ENCODE measurements at places on chromosomes 7 and 10.

DNA sequence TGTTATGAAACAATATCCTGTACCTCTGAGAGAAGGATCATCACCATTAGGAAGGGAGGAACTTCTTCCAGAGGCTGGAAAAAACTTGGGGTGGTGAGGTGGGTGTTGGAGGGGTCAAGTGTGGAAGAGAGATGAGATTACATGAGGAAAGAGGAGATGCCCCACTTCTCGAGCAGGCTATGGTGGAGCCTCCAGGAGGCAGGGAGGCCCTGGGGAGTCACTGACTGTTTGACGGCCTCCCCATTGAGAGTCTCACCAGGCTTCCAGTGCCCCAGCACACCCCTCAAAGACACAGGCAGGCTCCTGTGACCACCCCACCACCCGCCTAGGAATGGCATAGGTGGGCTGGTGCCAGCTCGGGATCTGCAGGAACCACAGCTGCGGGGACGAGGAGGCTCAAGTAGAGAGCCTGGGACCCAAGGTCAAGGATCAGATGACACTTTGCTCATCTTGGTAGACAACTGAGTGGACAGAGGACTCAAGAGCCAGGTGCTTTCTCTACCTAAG is 185.3 kb upstream of the GDF10 start:
- H3K27ac ChIP-seq = no peak overlapping the region
- DNase-seq = no peak
- H3K4me1 ChIP-seq = no peaks in the 10 kb centered on the region
- H3K36me3 ChIP-seq = no peaks in the 10 kb centered on the region

- H3K27me3 ChIP-seq = no peaks in the 10 kb centered on the region
- H3K27ac ChIP-seq = no peak overlapping the region
- H3K4me3 ChIP-seq = no peak overlapping the region
- no peaks in the 10 kb centered on the region for H3K4me1 ChIP-seq
- no peaks in the 10 kb centered on the region for H3K36me3 ChIP-seq
These were observed 313.0 kb downstream of the WDR37 start for GRCh38 chr10:1369197-1369596.

- no peaks in the 10 kb centered on the region for H3K27me3 ChIP-seq
- no peak overlapping the region for H3K27ac ChIP-seq
- H3K4me1 ChIP-seq = peaks cover 5% of the 10 kb centered on the region
- H3K4me3 ChIP-seq = no peak overlapping the region
These were observed 65.6 kb downstream of the PKD1L1 start for GRCh38 chr7:47882635-47883034.

GRCh38 chr7:3307435-3307834 is 6.4 kb downstream of the SDK1 start:
- no peak overlapping the region for H3K27ac ChIP-seq
- peaks cover 4% of the 10 kb centered on the region for H3K27me3 ChIP-seq
- no peak for DNase-seq

DNA sequence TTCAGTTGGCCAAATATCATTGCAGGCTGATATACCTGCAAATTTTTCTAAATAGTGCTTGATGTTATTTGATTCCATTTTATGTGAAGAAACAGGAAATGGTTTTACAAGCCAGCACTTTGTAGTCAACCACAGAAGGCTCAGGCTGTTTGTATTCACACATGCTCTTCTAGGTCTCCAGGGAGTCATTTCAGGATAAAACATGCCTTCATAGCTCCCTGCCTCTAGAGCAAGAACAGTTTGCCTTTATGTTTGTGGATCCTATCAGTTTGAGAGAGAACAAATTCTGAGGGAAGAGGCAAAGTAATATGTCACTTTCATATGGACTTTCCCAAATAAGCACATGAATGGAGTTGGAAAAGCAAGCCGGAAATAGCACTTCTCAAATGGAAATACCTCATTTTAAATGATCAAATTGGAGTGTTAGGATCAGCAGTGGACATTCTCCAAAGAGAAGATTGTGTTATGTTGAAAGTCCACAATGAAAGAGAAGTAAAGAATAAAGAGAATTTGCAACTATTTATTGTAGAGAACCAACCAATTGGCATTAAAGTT is 277.6 kb downstream of the KCND2 start:
- DNase-seq = peak; percentile 64
- H3K27me3 ChIP-seq = no peaks in the 10 kb centered on the region
- H3K4me1 ChIP-seq = no peaks in the 10 kb centered on the region
- H3K27ac ChIP-seq = no peak overlapping the region
- H3K36me3 ChIP-seq = no peaks in the 10 kb centered on the region

GRCh38 chr7:91557789-91558404 is 293.7 kb downstream of the FZD1 start:
- H3K27me3 ChIP-seq = no peaks in the 10 kb centered on the region
- DNase-seq = no peak
- no peak overlapping the region for H3K27ac ChIP-seq
- no peaks in the 10 kb centered on the region for H3K4me1 ChIP-seq
- H3K36me3 ChIP-seq = no peaks in the 10 kb centered on the region
- H3K4me3 ChIP-seq = no peak overlapping the region

GRCh38 chr10:47367646-47368045 is 16.4 kb downstream of the ZNF488 start:
- H3K4me3 ChIP-seq = no peak overlapping the region
- no peak for DNase-seq
- no peak overlapping the region for H3K27ac ChIP-seq

DNA sequence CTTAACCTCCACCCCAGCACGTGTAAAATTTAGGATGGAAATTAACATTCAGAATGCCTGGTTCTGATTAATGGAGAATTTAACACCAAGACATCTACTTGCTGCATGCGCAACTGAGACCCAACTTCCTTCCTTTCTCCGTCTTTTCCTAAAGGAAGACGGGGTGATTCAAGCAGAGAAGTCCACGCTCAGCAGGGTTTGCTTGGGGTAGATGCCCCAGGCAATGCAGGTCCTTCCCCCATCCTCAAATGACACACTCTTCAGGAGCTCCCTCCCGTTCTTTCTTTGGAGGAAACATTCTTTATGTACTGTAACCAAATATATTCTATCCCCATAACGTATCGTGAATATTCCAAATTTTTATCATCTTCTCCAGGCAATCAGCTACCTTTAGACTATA is 47.0 kb downstream of the FAM171A1 start:
- peaks cover 12% of the 10 kb centered on the region for H3K4me1 ChIP-seq
- DNase-seq = no peak
- no peak overlapping the region for H3K4me3 ChIP-seq
- H3K27ac ChIP-seq = no peak overlapping the region
- H3K36me3 ChIP-seq = no peaks in the 10 kb centered on the region

GRCh38 chr7:947391-948210 is 6.9 kb downstream of the ADAP1 start:
- no peak overlapping the region for H3K27ac ChIP-seq
- no peak for DNase-seq
- H3K27me3 ChIP-seq = peaks cover 12% of the 10 kb centered on the region
- H3K4me1 ChIP-seq = no peaks in the 10 kb centered on the region

DNA sequence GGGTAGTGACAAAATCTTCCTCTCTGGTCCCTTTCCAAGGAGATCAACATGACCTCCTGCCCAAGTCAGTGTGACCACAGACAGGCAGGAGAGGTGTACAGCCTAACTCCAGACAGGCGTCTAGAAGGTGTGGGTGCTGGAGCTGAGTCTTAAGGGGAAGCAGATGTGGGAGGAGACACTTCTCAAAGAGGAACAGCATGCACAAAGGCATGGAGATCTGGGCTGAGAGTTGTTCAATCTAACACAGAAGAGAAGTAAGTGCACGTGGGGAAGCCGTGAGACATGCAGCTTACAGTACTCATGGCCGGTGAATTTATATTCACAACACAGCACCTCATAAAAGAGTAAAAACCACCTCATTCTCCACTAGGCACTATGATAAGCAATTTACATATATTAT is 23.8 kb upstream of the GSDME start:
- H3K4me1 ChIP-seq = no peaks in the 10 kb centered on the region
- no peaks in the 10 kb centered on the region for H3K36me3 ChIP-seq
- H3K27ac ChIP-seq = no peak overlapping the region
- no peak overlapping the region for H3K4me3 ChIP-seq
- no peaks in the 10 kb centered on the region for H3K27me3 ChIP-seq
- DNase-seq = no peak

DNA sequence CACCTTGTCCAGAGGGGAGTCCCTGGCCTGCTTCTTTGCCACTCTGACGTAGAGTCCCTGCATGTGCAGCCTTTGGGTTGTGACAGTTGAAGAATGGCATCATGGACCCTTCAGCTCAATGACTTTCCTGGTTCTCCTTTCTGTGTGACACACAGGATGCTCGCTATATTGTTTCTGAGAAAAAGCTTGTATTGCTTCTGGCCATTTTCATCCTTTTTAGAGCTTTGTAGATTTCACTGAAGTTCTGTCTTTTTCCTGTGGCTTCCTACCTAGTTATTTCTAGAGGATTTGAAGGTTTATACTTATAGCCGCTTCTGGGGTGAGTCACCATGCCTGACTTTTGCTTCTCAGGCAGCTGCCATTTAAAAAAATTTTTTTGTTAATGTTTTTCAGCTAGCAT is 27.0 kb downstream of the SND1 start:
- peak; percentile 21 for DNase-seq
- H3K4me1 ChIP-seq = peaks cover 3% of the 10 kb centered on the region
- no peak overlapping the region for H3K27ac ChIP-seq

DNA sequence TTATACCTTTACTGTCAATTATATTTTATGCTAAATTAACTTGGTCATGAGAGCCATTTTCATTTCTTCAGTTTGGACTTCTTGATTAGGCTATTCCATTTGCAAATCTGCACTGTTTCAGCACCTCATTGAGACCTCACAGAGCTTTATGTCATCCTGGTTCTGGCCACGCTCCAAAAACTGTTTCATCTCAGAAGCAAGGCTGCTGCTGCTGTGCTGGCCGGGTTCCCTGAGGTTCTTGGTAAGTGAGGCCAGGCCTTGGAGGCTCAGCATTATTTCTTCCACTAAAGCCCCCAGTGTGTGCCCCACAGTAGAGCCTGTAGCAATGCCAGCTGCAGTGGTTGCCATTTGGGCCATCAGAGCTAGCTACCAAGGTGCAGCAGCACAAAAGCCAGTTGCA is 7.8 kb upstream of the ZNF485 start:
- no peak for DNase-seq
- H3K36me3 ChIP-seq = no peaks in the 10 kb centered on the region
- no peaks in the 10 kb centered on the region for H3K27me3 ChIP-seq
- no peaks in the 10 kb centered on the region for H3K4me1 ChIP-seq

GRCh38 chr7:38000272-38000671 is 79.8 kb downstream of the EPDR1 start:
- H3K27ac ChIP-seq = no peak overlapping the region
- peak; percentile 35 for DNase-seq
- no peak overlapping the region for H3K4me3 ChIP-seq
- no peaks in the 10 kb centered on the region for H3K27me3 ChIP-seq

DNA sequence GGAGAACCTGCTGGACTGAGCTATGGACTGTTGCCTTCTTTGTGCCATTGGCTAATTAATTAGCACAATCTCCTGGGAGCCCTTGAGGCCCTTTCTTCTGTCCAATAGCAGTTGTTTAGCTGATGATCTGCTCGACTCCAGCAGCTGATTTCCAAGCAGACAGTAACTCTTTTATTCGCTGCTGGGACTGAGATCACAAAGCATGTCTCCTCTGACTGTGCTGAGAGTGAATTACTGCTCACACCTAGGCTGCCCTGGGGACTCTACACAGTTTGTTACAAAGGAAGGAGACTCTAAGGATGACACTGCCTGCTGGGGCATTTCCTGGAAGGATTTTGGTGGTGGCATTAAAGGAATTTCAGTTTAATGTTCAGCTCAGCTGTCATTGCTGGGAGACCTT is 31.4 kb downstream of the CASP7 start:
- H3K4me1 ChIP-seq = no peaks in the 10 kb centered on the region
- no peak for DNase-seq
- H3K27ac ChIP-seq = no peak overlapping the region
- no peaks in the 10 kb centered on the region for H3K27me3 ChIP-seq
- no peak overlapping the region for H3K4me3 ChIP-seq

DNA sequence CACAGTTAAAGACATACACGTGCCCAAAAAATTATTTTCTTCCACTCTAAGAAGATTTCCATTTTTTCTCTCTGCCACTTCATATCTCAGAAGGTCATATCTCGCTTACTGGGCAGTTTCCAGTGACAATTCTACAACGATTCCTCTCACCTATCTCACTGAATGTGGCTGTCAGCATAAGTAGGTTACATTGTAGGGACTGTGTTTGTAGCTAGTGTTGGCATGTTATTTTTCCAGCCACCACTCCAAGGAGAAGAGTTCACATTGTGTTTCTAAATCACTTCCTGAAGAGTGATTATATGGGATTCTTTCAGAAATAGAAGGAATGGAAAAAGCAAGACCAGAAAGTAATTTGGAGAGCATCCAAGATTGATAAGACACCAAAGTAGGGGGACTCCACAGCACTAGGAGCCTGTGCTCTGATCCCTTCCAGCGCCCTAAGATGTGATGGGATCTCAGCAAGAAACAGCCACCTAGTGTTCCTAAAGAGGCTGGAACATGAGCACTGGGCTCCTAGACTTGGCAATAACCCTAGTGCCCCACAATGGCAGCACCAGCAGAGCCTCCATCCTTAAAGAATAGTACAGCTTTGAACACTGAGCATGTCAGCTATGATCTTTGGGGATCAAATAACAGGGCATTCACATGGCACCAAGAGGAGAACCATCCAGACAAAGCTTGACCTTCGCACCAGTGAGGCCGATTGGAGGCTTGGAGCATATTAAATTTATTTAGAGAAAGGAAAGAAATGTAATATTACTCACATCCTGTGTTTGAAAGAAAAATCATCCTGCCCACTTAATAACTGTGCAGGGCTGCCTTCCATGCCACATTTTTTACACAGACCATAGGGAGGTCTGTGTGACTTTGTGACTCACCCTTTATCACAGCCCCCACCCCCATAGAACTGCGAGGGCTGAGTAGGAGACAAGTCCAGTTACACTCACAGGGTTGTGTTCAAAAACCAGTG is 51.8 kb downstream of the CAV1 start:
- H3K4me3 ChIP-seq = no peak overlapping the region
- peaks cover 14% of the 10 kb centered on the region for H3K4me1 ChIP-seq
- no peak for DNase-seq
- H3K27me3 ChIP-seq = no peaks in the 10 kb centered on the region
- no peak overlapping the region for H3K27ac ChIP-seq

- no peaks in the 10 kb centered on the region for H3K27me3 ChIP-seq
- no peaks in the 10 kb centered on the region for H3K36me3 ChIP-seq
- no peak overlapping the region for H3K27ac ChIP-seq
- H3K4me1 ChIP-seq = no peaks in the 10 kb centered on the region
These were observed 18.1 kb upstream of the ATAD1 start for GRCh38 chr10:87836098-87836497.

GRCh38 chr7:124532166-124532565 is 233.4 kb downstream of the GPR37 start:
- H3K27me3 ChIP-seq = no peaks in the 10 kb centered on the region
- no peak overlapping the region for H3K27ac ChIP-seq
- no peak for DNase-seq
- no peaks in the 10 kb centered on the region for H3K4me1 ChIP-seq
- no peaks in the 10 kb centered on the region for H3K36me3 ChIP-seq

GRCh38 chr10:97584060-97584797 is at the start of gene HOGA1:
Gene HOGA1 (plus strand): TSS chr10:97584389. CDS start chr10:97584704, 315 bp downstream.
- H3K27me3 ChIP-seq = no peaks in the 10 kb centered on the region
- H3K36me3 ChIP-seq = no peaks in the 10 kb centered on the region
- no peak within 1 kb of the TSS for H3K4me3 ChIP-seq
- DNase-seq = peak; percentile 73

- no peaks in the 10 kb centered on the region for H3K27me3 ChIP-seq
- H3K4me1 ChIP-seq = peaks cover 32% of the 10 kb centered on the region
- H3K4me3 ChIP-seq = no peak overlapping the region
These were observed 4.4 kb downstream of the KEL start for GRCh38 chr7:142957723-142958122.
